Kidney (tissue), 22 donors: ENCODE measurements at places on chromosomes 5 and 9. TPM values are rescaled to one million over a fixed set of nuclear protein-coding genes. Genes with fewer than 3 reads are reported as not detected.

DNA sequence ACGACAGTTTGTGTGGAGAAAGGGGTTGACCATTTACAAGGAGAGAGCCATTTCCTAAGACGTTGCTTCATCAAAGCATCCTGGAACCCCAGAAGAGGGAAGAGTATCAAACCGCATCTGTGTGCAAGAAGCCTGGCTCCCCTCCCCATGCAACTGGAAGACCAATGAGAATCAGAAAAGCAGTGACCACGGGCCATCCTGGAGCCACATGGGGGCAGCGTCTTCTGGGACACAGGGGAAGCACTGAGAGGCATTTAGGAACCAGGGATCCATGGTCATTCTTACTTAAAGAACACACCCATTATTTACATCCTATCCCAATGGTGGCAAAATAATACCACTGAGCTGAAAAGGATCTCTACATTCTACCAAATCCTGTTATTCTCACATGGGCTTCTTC lies 29.3 kb downstream of the SEMA5A start:
- no peak for DNase-seq
- no peak overlapping the region for H3K27ac ChIP-seq
- H3K27me3 ChIP-seq = no peaks in the 10 kb centered on the region
- H3K4me1 ChIP-seq = peaks cover 2% of the 10 kb centered on the region

DNA sequence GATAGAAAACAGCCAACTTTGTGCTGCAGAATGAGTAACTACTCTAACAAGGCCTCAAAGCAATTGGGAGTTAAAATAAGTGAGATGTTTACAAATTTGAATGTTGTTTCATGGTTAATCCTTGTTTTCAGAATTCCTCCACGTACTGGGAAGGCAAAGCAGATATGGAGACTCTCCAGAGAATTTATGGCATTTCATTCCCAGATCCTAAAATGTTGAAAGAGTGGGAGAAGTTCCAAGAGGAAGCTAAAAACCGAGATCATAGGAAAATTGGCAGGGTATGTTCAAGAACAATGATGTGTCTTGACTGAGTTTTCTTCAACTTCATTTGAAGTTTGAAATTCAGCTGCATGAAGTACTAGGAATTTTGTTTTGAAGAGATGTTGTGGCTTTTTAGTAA lies 16.4 kb downstream of the TARS1 start:
- no peaks in the 10 kb centered on the region for H3K4me1 ChIP-seq
- peaks cover 9% of the 10 kb centered on the region for H3K36me3 ChIP-seq
- H3K4me3 ChIP-seq = no peak overlapping the region
- H3K27ac ChIP-seq = no peak overlapping the region
- no peaks in the 10 kb centered on the region for H3K27me3 ChIP-seq

DNA sequence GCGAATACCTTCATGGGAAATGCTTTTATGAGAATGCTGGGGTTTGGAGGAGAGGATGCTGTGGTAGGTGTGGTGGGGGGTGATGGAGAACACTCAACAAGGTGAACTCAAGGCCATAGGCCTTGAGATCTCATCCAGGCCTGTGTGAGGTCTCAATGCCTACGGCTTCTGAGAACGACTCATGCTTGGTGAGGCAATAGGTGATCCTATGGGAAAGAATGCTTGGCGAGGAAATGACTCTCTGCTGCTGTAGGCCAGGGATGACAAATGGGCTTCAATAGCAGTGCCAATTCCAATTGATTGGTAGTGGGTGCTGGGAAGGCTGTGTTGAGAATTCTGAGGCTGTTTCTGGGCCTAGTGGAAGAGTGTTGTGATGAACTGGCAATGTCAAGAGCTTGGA lies 280.2 kb upstream of the CLINT1 start:
- no peaks in the 10 kb centered on the region for H3K4me1 ChIP-seq
- H3K4me3 ChIP-seq = no peak overlapping the region
- H3K36me3 ChIP-seq = no peaks in the 10 kb centered on the region
- DNase-seq = no peak
- no peak overlapping the region for H3K27ac ChIP-seq
- H3K27me3 ChIP-seq = no peaks in the 10 kb centered on the region

GRCh38 chr5:28398185-28398584 lies 1359.8 kb upstream of the CDH9 start:
- H3K4me1 ChIP-seq = no peaks in the 10 kb centered on the region
- H3K36me3 ChIP-seq = no peaks in the 10 kb centered on the region
- DNase-seq = no peak
- H3K27ac ChIP-seq = peak overlapping the region; percentile 8

- H3K27ac ChIP-seq = no peak overlapping the region
- H3K36me3 ChIP-seq = no peaks in the 10 kb centered on the region
- H3K4me1 ChIP-seq = no peaks in the 10 kb centered on the region
Observed at GRCh38 chr5:71938895-71939294, 168.4 kb upstream of the MAP1B start.

GRCh38 chr9:86511614-86512360 lies 157.6 kb upstream of the TUT7 start:
- DNase-seq = peak; percentile 42
- H3K4me3 ChIP-seq = no peak overlapping the region
- no peaks in the 10 kb centered on the region for H3K4me1 ChIP-seq
- H3K27ac ChIP-seq = no peak overlapping the region
- H3K36me3 ChIP-seq = no peaks in the 10 kb centered on the region

DNA sequence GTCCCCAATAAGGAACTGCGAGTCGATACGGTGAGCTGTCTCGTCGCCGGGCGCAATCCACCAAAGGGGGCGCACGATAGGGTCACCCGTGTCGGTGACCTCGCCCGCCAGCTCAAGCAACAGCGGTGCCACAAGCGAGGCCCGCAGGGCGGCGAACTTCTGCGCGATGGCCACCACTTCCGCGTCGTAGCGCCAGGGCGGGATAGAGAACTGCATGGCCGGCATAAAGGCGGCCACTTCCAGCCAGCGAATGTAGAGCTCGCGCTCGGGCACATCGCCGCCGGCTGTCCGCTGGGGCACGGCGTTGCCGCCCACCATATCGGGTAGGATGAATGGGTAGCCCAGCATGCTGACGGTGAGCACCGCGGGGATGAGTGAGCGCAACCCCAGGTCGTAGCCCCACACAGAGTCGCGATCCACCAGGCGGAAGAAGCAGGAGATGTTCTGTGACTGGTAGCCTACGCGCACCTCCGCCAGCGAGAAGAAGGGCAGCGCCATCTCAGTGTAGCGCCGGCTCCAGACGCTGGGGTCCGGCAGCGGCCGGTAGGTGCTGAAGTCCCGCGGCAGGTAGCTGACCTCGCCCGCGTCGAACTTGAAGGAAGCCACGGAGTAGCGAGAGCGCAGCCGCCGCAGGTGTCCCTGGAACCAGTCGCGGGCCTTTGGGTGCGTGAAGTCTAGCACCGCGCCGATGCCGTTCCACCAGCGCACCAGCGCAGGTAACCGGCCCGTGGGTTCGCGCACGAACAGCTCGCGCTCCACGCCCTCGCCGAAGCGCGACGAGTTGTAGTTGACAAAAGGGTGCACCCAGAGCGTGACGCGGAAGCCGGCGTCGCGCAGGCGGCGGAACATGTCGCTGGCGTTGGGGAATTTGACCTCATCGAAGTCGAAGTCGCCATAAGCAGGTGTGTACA lies 5.5 kb downstream of the MYORG start:
- no peak overlapping the region for H3K27ac ChIP-seq
- H3K4me3 ChIP-seq = peak overlapping the region; percentile 43
- peaks cover 11% of the 10 kb centered on the region for H3K4me1 ChIP-seq
- H3K27me3 ChIP-seq = peaks cover 4% of the 10 kb centered on the region

DNA sequence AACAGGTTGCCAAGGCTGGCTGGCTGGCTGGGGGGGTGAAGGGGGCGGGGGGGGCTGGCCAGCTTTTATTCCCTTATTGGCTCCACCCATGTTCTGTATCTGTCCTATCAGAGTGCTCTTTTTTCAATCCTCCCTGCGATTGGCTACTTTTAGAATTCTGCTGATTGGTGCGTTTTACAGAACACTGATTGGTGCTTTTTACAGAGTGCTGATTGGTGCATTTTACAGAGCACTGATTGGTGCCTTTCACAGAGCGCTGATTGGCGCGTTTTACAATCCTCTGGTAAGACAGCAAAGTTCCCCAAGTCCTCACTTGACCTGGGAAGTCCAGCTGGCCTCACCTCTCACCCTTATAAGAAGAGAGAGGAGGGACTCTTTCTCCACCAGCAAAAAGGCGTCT lies 175.9 kb downstream of the ERCC6L2 start:
- H3K4me3 ChIP-seq = no peak overlapping the region
- no peaks in the 10 kb centered on the region for H3K36me3 ChIP-seq
- no peak for DNase-seq
- H3K4me1 ChIP-seq = peaks cover 15% of the 10 kb centered on the region

- H3K27me3 ChIP-seq = no peaks in the 10 kb centered on the region
- no peak overlapping the region for H3K27ac ChIP-seq
- H3K36me3 ChIP-seq = no peaks in the 10 kb centered on the region
- H3K4me1 ChIP-seq = no peaks in the 10 kb centered on the region
Observed at GRCh38 chr9:20135119-20135697, 346.4 kb upstream of the SLC24A2 start.

DNA sequence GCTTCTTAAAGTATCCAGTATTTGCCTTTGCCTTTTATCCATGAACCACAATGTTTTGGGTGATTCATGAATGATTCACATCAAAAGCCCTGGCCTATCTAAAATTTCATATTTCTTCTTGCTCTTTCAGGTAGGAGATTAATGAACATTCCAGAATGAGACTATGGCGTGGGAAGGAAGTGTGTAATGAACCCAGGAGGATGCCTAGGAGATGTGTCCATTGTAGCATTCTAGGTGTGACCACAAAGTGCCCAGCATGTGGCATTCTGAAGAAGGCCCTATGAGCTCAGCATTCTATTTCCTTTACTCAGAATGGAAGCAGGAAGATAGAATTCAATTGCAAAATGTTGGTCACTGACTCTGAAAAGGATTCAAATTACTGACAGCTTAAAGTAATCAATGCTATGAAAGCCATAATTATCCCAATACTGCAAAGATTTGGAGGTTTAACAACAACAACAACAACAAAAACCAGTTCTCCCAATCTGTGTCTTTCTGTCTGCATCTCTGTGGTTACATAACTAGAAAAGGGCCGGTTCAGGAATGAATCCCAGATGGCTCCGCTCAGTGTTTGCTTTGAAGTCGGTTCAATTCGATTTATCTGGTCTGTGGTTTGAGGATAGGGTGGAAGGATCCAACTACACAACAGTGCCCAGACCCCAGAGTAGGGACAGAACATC lies 126.7 kb downstream of the FOXD1 start:
- H3K27me3 ChIP-seq = no peaks in the 10 kb centered on the region
- no peaks in the 10 kb centered on the region for H3K36me3 ChIP-seq
- no peak overlapping the region for H3K4me3 ChIP-seq
- no peak for DNase-seq
- no peak overlapping the region for H3K27ac ChIP-seq

DNA sequence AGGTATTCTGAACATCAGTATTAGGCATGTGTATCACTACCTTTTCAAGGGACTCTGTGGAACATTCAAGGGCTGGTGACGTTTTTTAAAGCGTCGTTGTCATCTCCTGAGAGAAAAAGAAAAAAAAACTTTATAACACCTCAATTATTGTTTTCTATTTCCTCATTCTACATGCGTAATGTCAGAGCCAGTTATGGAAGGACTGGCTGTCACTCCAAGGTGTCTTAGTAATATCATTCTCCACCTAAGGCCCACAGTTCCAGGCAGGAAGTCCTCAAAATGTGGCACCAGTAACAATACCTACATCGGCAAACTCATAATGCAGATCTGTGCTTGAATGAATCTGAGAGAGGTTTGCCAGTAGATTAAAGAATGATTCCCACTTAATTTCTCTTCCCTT lies 210.2 kb downstream of the SAXO1 start:
- H3K36me3 ChIP-seq = no peaks in the 10 kb centered on the region
- no peak overlapping the region for H3K4me3 ChIP-seq
- peaks cover 3% of the 10 kb centered on the region for H3K4me1 ChIP-seq
- no peak overlapping the region for H3K27ac ChIP-seq
- H3K27me3 ChIP-seq = no peaks in the 10 kb centered on the region

DNA sequence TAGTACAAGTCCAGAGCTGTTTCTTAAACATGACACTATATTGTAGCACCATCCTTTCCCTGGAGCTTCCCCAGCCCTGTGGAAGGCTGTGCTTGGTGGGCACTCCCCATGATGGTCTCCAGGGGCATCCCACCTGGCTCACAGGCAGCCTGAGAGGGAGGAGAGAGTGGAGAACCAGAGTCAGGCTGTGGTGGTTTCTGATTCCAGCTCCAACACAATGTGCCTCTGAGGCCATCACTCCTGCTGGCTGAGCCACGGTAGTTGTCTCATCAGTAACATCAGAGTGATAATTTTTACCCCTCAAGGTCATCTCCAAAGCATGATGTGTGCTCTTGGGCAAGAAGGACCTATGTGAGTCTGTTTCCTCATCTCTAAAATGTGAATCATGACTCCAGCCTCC lies 398.0 kb downstream of the CDK5RAP2 start:
- no peak overlapping the region for H3K27ac ChIP-seq
- no peak overlapping the region for H3K4me3 ChIP-seq
- no peaks in the 10 kb centered on the region for H3K36me3 ChIP-seq
- DNase-seq = no peak
- H3K27me3 ChIP-seq = no peaks in the 10 kb centered on the region

- H3K4me1 ChIP-seq = no peaks in the 10 kb centered on the region
- H3K36me3 ChIP-seq = no peaks in the 10 kb centered on the region
- no peak overlapping the region for H3K27ac ChIP-seq
- no peak for DNase-seq
- no peak overlapping the region for H3K4me3 ChIP-seq
- no peaks in the 10 kb centered on the region for H3K27me3 ChIP-seq
Observed at GRCh38 chr9:120326049-120326693, 253.8 kb downstream of the CDK5RAP2 start.

GRCh38 chr5:31029925-31030324 lies 163.6 kb upstream of the CDH6 start:
- DNase-seq = no peak
- no peaks in the 10 kb centered on the region for H3K27me3 ChIP-seq
- no peak overlapping the region for H3K27ac ChIP-seq
- H3K36me3 ChIP-seq = no peaks in the 10 kb centered on the region
- no peak overlapping the region for H3K4me3 ChIP-seq

GRCh38 chr5:150376799-150377771 lies 19.6 kb downstream of the TCOF1 start:
- no peak overlapping the region for H3K27ac ChIP-seq
- no peaks in the 10 kb centered on the region for H3K4me1 ChIP-seq
- no peak for DNase-seq
- H3K36me3 ChIP-seq = peaks cover 59% of the 10 kb centered on the region

- H3K36me3 ChIP-seq = no peaks in the 10 kb centered on the region
- H3K4me3 ChIP-seq = no peak overlapping the region
- DNase-seq = no peak
- no peaks in the 10 kb centered on the region for H3K4me1 ChIP-seq
Observed at GRCh38 chr9:126454795-126455194, 128.2 kb downstream of the MVB12B start.

Gene FOXD4
- 0.60 TPM for total RNA-seq

Gene CCDC112
- total RNA-seq = 6.5 TPM

Gene SPINK7
- not detected for total RNA-seq

Gene EIF4E1B
- not detected for total RNA-seq

Gene COL5A1
- total RNA-seq = 23.8 TPM

Gene TSSK1B
- 0.13 TPM for total RNA-seq

Gene ROR2
- total RNA-seq = 5.7 TPM

Gene RAD23B
- 76.5 TPM for total RNA-seq

Gene ECM2
- 7.6 TPM for total RNA-seq

Gene PCDHGA1
- total RNA-seq = 0.69 TPM
